T-helper 2 cell treated with Interferon-gamma antibody and Interleukin-4, amounts not matched to agents 5 μg/mL and 100 μg/mL, for 36 hours (primary cell): ENCODE measurements at places on chromosomes 5 and 9.
A peak's percentile ranks its signal among the peaks of the same experiment; 100 is the strongest.

- peak; percentile 42 for DNase-seq
- H3K4me3 ChIP-seq: no peak overlapping the region
- no peaks in the 10 kb centered on the region for H3K36me3 ChIP-seq
- no peaks in the 10 kb centered on the region for H3K27me3 ChIP-seq
- H3K4me1 ChIP-seq: peaks cover 8% of the 10 kb centered on the region
Observed at GRCh38 chr5:95973793-95974325, 12.2 kb upstream of the ELL2 start.

DNA sequence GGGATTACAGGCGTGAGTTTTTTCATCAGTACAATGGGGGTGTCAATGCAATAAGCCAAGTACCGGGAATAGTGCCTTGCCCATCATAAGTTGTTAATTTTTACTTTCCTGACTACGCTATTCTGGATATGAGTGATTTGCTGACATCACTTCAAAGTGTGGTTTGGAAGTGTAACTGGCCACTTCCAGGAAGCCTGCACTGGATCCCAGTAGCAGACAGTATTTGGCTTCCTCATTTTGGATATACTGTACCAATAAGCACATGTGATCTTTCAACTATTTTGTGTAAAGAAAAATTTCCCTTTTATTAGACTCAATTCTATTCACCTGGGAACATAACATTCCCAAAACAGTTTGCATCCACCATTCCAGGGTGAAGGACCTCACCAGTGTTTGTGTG, 417.7 kb upstream of the KLF4 start:
- H3K36me3 ChIP-seq: no peaks in the 10 kb centered on the region
- no peak overlapping the region for H3K4me3 ChIP-seq
- H3K27me3 ChIP-seq: no peaks in the 10 kb centered on the region

- no peaks in the 10 kb centered on the region for H3K36me3 ChIP-seq
- H3K27ac ChIP-seq: no peak overlapping the region
- H3K4me3 ChIP-seq: no peak overlapping the region
- DNase-seq: no peak
Observed at GRCh38 chr9:115353681-115354080, 235.7 kb upstream of the TNC start.

DNA sequence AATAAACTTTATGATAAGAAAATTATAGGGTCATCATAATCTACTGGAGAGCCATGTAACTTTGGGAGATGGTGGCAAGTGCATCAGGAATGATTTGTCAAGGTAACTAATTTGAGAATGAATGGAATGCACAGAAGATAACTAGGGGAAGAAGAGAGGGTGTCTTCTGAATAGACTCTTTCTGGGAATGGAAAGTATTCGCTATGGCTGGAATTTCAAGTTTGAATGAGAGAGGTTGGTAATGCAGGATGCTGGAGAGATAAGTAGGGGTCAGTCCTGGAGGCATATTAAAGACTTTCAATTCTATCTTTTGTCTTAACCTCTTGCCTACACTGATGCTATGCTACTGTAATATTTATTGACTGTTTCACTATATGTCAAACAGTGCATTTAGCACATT, 714.2 kb downstream of the CETN3 start:
- no peaks in the 10 kb centered on the region for H3K4me1 ChIP-seq
- H3K27me3 ChIP-seq: no peaks in the 10 kb centered on the region
- H3K36me3 ChIP-seq: no peaks in the 10 kb centered on the region
- no peak overlapping the region for H3K27ac ChIP-seq
- H3K4me3 ChIP-seq: no peak overlapping the region
- DNase-seq: no peak

DNA sequence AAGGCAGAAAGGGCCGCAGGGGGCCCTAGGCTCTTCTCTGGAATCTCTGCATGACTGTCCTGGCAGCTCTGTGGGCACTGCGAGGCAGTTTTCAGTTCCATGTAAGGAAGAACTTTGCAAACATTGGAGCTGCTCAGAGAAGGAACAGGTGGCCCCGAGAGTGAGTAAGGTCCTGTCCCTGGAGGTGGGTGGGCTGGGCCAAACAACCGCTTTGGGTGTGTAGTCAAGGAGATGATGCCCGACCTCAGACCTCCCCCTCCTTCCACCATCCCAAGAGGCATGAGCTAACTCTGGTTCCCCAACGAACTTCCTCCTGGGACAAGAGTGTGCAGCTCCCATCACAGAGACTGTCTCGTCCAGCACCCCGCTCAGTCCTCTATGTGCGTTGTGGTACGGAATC, 20.5 kb downstream of the CSF1R start:
- no peak overlapping the region for H3K27ac ChIP-seq
- no peak for DNase-seq
- no peaks in the 10 kb centered on the region for H3K36me3 ChIP-seq
- H3K27me3 ChIP-seq: peaks cover 3% of the 10 kb centered on the region
- peaks cover 17% of the 10 kb centered on the region for H3K4me1 ChIP-seq

GRCh38 chr5:136722086-136722485, 356.7 kb upstream of the TRPC7 start:
- H3K27ac ChIP-seq: no peak overlapping the region
- H3K27me3 ChIP-seq: no peaks in the 10 kb centered on the region
- no peaks in the 10 kb centered on the region for H3K4me1 ChIP-seq
- no peaks in the 10 kb centered on the region for H3K36me3 ChIP-seq

DNA sequence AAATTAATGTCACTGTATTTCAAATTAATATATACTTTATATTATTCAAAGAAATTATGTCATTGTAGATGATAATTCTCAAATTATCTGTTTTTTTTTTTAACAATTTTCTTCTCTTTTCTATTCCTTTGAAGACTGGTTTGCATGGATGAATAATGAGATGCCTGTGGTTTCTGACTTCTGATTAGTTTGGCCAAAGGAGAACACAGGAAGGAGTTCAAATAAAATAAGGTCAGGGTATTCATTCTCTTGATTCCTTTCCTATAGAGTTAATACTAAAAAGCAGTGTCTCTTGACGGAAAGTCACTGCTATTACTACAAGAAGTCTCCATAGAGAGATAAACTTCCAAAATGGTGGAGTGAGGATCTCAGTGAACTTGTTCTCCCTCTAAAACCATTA, 279.6 kb upstream of the FTMT start:
- no peak overlapping the region for H3K4me3 ChIP-seq
- no peak overlapping the region for H3K27ac ChIP-seq
- no peaks in the 10 kb centered on the region for H3K27me3 ChIP-seq
- no peaks in the 10 kb centered on the region for H3K36me3 ChIP-seq

DNA sequence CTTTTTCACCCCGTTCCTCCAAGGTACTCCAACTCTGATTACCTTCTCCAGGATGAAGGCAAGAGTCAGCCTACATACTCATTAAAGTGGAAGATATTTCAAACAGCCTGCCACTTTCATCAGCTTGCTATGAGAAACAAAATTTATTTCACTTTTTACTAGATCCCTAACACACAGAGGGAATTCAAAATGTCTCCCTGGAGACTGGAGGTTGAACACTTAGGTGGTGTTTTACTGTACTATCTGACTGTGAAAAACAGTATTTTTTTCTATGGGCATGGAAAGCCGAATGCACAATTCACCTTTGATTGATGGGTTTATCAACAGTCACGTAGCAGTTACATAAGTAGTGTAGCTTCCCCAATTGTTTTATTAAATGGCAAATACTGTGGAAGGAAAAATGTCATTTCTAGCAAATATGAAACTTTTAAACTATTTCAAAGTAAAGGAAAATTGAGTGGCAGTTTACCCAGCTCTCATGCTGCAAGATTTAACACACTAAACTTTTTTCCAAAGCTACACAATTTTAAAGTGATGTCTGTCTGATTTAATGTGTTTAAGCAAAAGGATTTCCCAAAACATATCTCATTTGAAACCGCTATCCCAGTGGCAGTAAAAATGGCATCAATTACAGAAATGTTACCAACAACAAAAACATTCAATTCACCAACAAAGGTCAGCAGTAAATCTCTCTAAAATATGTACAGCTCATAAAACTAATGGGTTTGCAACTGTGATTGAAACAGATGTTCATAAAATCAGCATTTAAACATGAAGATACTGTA, 125.0 kb upstream of the TLE4 start:
- H3K4me1 ChIP-seq: no peaks in the 10 kb centered on the region
- no peak overlapping the region for H3K27ac ChIP-seq
- H3K36me3 ChIP-seq: no peaks in the 10 kb centered on the region

GRCh38 chr9:25442526-25442925, 235.7 kb downstream of the TUSC1 start:
- no peaks in the 10 kb centered on the region for H3K36me3 ChIP-seq
- H3K27me3 ChIP-seq: no peaks in the 10 kb centered on the region
- no peaks in the 10 kb centered on the region for H3K4me1 ChIP-seq
- no peak overlapping the region for H3K4me3 ChIP-seq
- DNase-seq: no peak

GRCh38 chr5:170137694-170138214, 32.1 kb downstream of the FOXI1 start:
- peaks cover 2% of the 10 kb centered on the region for H3K4me1 ChIP-seq
- no peaks in the 10 kb centered on the region for H3K36me3 ChIP-seq
- peaks cover 13% of the 10 kb centered on the region for H3K27me3 ChIP-seq
- no peak overlapping the region for H3K4me3 ChIP-seq

GRCh38 chr5:42858031-42858643, 46.4 kb upstream of the SELENOP start:
- no peak for DNase-seq
- H3K27ac ChIP-seq: no peak overlapping the region
- no peak overlapping the region for H3K4me3 ChIP-seq
- H3K4me1 ChIP-seq: peaks cover 2% of the 10 kb centered on the region
- no peaks in the 10 kb centered on the region for H3K36me3 ChIP-seq
- peaks cover 16% of the 10 kb centered on the region for H3K27me3 ChIP-seq

DNA sequence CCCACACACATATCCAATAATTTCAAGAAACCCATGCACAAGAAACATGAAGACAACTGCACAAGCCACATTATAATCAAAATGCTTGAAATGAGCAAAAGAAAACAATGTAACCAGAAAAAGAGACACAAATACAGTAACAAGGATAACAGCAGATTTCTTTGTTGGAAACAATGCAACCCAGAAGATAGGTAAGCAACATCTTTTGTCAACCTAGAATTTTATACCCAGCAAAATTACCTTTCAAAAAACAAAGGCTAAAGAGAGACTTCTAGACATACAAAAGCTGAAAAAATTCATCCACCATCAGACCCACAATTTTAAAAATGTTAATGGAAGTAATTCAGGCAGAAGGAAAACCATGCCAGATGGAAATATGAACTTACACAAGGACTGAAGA, 5.0 kb upstream of the COL23A1 start:
- no peak overlapping the region for H3K27ac ChIP-seq
- peaks cover 15% of the 10 kb centered on the region for H3K27me3 ChIP-seq
- H3K4me1 ChIP-seq: peaks cover 4% of the 10 kb centered on the region
- no peak overlapping the region for H3K4me3 ChIP-seq

GRCh38 chr9:21830589-21830988, 28.2 kb downstream of the MTAP start:
- H3K27me3 ChIP-seq: no peaks in the 10 kb centered on the region
- H3K27ac ChIP-seq: no peak overlapping the region
- no peak for DNase-seq
- H3K36me3 ChIP-seq: peaks cover 71% of the 10 kb centered on the region
- no peak overlapping the region for H3K4me3 ChIP-seq

GRCh38 chr9:18327121-18327520, 146.8 kb upstream of the ADAMTSL1 start:
- H3K4me1 ChIP-seq: no peaks in the 10 kb centered on the region
- no peaks in the 10 kb centered on the region for H3K27me3 ChIP-seq
- H3K27ac ChIP-seq: no peak overlapping the region
- H3K4me3 ChIP-seq: no peak overlapping the region

DNA sequence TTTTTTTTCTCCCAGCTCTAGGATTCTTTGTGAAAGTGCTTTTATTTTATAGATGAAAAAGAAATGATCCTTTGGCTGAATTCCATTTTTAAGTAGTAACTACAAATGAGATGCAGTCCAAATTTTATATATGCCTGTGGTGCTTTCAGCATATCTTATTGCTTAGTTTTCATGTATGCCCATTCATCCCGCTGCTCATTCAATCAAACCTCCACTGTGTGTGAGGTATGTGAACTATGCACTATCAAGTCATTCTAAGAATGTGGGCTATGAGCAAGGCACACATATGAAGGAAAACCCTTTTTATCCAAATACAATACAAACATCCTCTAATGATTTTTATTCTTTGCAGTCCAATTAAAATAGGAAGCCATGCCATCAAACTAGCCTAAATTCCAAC, 1069.1 kb upstream of the DMAC1 start:
- no peaks in the 10 kb centered on the region for H3K27me3 ChIP-seq
- no peak overlapping the region for H3K4me3 ChIP-seq
- DNase-seq: no peak
- H3K27ac ChIP-seq: no peak overlapping the region

GRCh38 chr5:117594166-117594565, 1019.5 kb upstream of the SEMA6A start:
- no peak for DNase-seq
- no peaks in the 10 kb centered on the region for H3K4me1 ChIP-seq
- no peak overlapping the region for H3K27ac ChIP-seq
- H3K36me3 ChIP-seq: no peaks in the 10 kb centered on the region

GRCh38 chr9:108108280-108108851, 618.8 kb upstream of the KLF4 start:
- no peaks in the 10 kb centered on the region for H3K36me3 ChIP-seq
- no peak for DNase-seq
- no peaks in the 10 kb centered on the region for H3K27me3 ChIP-seq
- H3K4me1 ChIP-seq: peaks cover 2% of the 10 kb centered on the region

DNA sequence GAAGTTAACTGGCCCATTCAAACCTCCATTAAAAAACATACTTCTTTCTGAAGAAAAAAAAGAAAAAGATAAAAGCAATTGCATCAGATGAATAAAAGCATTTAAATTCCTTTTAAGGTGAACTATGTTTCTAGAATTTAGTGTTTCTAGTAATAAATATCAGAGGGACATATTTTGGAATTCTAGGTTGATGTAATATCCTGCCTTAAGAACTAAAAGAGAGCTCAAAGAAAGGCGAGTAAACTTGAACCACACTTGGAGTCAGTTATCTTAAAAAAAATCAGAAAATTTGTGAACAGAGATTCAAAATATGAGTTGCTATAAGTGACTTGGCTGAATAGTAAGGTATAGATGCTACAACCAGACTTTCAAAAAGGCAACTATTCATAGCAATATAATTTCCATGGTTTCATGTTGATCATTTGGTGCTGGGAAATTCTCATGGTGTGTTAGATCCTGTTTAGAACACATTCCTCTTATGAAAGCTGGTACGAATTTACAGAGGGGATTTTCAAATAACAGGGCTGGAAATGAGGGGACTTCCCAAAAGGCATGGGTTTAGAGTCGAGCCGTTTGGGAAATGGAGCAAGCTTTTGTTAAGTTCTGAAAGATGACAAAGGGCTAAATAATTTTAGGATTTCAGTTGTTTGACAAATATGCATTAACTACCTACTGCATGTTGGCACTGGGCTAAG, 37.6 kb upstream of the RAI14 start:
- H3K4me3 ChIP-seq: no peak overlapping the region
- no peak overlapping the region for H3K27ac ChIP-seq
- no peaks in the 10 kb centered on the region for H3K27me3 ChIP-seq
- no peaks in the 10 kb centered on the region for H3K4me1 ChIP-seq

DNA sequence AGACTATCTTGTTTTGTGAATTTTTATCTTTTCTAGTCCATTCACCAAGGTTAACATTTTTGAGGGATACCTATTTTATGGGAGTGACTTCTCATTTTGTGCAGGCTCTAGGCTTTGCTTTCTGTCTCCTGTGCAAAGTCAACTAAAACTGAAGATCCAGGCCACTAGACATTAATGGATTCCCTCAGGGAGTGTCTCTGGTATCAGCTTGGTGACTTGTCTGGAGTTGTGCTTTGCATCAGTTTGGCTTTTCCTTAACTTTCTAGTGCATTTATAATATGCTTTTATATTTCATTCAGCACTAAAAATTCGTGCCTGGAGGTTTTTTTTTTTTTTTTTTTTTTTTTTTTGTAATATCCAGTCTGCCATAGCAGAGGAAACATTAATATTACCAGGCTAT, 144.2 kb downstream of the YIPF5 start:
- H3K27ac ChIP-seq: no peak overlapping the region
- no peaks in the 10 kb centered on the region for H3K4me1 ChIP-seq
- no peak for DNase-seq
- H3K27me3 ChIP-seq: no peaks in the 10 kb centered on the region
